Stimulated activated CD8-positive, alpha-beta memory T cell treated with anti-CD3 and anti-CD28 coated beads, Interleukin-15, amount 100 ng/mL, for 24 hours (primary cell): ENCODE measurements at places on chromosomes 11 and 22.

DNA sequence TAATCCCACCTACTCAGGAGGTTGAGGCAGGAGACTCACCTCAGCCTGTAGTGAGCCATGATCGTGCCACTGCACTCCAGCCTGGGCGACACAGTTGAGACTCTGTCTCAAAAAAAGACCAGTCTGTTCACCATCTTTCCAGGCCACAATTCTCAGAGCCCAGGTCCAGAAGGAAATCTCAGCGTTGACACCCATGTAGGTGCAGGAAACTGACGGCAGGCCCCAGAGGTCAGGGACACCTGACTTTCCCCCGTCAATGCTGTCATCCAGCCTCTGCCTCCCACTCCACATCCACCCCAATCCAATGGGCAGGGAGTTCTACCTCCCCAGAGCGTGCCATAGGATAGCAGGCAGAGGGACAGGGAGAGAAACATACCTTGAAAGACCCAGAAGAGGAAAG, 5.9 kb upstream of the GRK2 start:
- DNase-seq: no peak

DNA sequence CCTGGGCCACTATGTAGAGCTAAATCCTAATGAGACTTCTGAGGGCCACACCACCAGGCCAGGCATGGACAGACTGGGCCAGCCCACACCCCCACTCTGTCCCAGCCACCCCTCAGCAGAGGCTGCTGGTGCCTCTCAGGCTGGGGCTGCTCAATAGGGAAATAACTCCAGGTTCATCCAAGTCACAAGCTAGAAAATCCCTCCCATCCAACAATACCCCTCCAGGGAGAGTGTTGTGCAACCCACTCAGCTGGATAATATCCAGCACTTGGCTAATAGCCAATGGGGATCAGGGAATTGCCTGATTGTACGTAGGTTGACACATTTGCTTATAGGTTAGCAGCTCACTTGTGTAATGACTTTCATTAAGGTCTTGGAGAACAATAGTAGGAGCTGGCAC, 64.1 kb upstream of the WNT11 start:
- DNase-seq: no peak

DNA sequence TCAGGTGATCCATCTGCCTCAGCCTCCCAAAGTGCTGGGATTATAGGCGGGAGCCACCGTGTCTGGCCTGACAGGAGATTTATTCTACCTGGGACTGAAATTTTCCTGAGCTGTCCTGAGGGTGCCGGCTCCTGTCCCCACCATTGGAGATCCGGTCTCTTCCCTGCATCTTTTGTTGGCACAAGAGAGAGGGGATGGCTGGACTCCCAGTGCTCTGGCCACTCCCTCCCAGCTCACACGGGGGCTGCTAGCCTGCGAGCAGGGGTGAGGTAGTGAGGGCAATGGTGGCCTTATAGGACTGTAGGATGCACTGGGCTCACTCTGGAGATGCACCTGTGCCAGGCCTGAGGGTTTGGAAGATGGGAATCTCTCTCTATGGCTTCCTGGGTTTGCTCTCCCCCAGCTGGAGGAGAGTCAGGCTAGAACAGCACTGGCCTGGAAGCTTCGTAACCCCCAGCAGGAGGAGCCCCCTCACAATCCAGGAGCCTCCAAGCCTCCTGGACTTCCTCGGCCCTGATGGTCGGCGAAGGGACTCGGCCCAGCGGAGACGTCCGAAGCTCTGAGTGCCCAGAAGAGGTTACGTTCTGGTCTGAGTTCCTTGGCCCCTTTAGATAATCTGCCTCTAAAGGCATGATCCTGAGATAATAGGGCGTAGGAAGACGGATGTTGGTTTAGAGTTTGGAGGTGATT, 106.4 kb downstream of the NECTIN1 start:
- DNase-seq: no peak

DNA sequence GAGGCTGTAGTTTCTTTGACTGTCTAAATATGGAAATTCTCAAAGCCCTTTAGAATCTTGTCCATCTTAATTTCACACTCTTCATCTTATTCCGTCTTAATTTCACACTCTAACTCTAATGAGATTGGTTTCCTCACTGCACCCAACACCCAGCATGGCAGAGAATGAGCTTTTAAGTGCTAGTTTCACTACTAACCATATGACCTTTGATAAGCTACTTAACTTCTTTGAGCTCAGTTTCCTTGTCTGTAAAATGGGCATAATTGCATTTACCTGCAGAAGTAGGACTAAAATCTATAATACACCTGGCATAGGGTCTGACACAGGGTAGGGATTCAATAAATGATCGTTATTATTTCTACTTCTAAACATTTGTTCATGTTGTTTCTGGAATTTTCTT, 30.4 kb downstream of the TBCEL start:
- no peak for DNase-seq

DNA sequence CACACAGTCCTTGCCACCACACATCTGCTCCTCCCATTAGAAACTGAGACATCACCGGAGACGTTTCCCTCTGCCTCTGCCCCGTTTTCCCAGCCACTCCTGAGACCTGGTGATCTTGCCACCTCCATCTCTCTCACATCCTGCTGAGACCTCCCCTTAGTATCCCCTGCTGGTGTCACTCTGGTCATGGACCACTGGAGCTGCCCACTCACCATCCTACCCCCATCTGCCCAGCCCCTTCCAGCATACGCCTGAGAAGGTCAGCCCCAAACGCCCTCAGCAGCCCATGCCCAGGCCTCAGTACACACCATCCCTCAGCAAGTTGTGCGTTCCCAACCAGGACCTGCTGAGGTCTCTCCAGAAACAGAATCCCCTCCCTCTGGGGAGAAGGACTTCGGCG, 64.3 kb downstream of the SHANK2 start:
- no peak for DNase-seq

GRCh38 chr11:69230856-69231425, 63.0 kb upstream of the MYEOV start:
- DNase-seq: no peak

DNA sequence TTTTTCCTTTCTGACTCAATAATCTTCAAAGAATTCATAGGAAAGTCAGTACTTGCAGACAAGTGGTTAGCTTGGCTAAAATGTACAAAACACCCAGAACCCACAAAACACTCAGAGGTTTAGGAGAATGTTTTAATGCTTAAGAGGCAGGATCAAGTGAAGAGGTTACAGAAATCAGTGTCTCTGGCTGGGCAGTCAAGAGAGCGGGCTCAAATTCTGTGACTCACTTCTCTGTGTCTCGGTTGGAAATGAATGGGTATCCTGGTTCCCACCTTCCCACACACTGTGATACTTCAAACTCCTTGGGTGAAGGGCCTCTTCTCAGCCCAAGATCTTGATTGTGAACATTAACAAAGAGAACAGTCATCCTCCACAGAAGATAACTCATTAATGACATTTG, 3.8 kb downstream of the MPEG1 start:
- no peak for DNase-seq

DNA sequence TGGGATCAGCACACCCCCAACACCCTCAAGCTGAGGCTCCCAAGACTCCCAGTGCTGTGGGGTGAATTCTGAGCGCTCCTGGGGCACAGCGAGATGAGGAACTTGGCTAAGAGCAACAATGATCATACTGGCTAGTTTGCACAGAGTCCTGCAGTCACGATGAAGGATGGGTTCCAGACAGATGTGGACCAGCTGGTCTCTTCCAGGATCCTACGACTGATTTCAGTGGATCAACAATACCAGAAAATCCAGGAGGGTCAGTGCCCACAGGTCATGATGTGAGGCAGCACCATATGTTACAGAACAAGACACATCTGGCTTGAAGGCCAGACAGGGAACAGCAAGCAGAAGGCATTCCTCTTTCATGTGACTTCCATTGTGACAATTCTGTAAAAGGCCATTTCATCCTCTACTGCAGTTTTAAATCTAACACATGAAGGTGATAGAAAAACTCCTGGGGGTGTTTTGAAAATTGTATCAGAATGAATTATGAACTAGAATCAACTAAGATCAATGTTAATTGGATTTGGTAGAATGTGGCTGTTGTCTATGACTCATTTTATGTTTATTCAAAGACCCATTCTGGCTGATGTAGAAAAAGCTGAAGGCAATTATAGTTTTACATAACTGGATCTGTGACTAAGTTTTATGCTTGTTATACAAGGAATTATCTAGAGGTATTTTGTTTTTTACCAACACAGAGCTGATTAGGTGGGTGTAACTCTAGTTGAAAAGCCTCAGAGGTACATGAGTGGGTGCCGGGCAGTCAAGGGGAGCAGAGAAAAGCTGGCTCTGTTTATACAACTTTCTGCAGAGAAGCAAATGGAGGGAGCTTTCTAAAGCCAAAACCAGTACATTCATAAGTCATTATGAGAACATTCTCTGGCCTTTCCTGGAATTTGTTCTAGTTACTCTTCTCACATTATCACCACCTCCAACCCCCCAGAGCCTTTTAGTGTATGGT, 29.1 kb downstream of the OR52K1 start:
- no peak for DNase-seq

- DNase-seq: no peak
Measured at GRCh38 chr11:10396771-10397170, 58.3 kb upstream of the AMPD3 start.

DNA sequence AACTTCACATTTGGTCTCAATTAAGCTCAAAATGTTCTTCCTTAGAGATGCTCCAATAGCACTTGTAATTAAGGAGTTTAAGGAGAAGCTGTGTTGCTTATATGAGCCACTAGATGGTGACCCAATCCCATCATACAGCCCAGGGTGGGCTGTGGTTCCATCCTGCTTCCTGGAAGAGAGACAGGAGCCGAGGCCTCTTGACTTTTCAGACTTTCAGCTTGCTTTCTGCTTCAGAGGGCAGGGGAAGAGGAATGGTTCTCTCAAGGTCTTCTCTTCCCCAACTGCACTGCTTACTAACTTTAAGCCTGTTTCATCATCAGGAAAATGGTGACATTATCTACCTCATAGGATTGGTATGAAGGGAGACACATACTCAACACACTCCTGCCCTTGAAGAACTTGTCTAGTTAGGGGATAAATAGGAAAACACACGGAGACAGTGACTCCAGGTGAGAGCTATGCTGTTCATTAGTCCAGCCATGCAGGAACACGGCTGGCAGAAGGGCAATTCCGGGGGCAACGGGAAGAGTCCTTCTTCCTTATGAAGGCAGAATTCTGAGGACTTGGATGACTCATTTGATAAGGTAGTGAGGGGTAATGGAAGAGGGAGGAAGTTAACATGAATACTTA, 20.1 kb downstream of the TMEM218 start:
- no peak for DNase-seq

- no peak for DNase-seq
Measured at GRCh38 chr11:105179542-105180278, 40.1 kb upstream of the CARD18 start.

GRCh38 chr11:85673393-85673792, 8.5 kb upstream of the CREBZF start:
- DNase-seq: no peak

GRCh38 chr11:23897453-23898286, 599.2 kb upstream of the LUZP2 start:
- no peak for DNase-seq

- DNase-seq: no peak
Measured at GRCh38 chr11:808427-809286, 1.1 kb upstream of the RPLP2 start.

DNA sequence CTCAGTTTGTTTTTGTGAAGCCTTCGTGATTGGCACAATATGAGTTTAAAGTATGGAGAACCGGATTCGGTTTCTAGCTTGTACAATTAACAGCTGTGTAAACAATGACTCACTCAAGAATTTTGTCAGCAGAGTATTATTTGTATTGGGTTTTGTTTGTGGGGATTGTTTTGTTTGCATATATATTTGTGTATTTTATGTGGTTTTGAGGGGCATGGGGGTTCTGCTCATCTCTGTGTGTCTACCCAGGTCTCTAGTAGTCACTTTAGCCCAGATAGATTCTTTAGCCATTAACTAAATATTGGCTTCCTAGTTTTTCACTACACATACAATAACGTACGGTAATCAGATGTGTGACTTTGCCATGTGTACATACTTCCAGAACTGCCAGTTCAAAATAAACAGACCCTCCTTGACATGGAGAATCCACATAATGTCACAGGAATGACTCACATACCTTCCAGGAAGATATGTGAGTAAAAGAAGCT, 7.5 kb upstream of the MS4A7 start:
- DNase-seq: no peak

DNA sequence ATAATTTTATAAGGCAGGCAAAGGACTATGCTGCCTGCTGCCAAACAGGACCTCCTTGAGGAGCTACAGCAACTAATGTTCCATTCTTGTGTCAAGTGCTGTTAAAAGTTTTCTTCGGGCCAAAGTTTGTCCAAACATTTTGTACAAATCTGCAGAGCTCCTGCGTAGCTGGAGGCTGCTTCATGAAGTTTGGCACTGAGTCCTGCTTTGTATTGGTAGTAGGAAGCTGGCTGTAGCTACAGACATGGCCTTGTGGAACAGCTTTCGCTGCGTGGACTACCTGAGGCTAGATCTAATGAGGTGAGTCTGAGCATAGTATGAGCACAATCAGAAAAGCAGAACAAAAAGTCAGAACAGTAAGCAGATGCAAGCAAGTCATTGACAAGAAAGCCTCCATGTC, 528.1 kb downstream of the DLG2 start:
- no peak for DNase-seq
